Left lung (tissue), 14 donors: ENCODE measurements at places on chromosomes 16 and 17. TPM values are rescaled to one million over a fixed set of nuclear protein-coding genes. Genes with fewer than 3 reads are reported as not detected.
A peak's percentile ranks its signal among the peaks of the same experiment; 100 is the strongest.

Gene HSD17B1
- 1.2 TPM for total RNA-seq

Gene CCL17
- 6.4 TPM for total RNA-seq

Gene FOXJ1
- total RNA-seq, result 7.7 TPM

Gene ATXN2L
- 153 TPM for total RNA-seq

- peaks cover 8% of the 10 kb centered on the region for H3K4me1 ChIP-seq
- DNase-seq, result no peak
- no peaks in the 10 kb centered on the region for H3K27me3 ChIP-seq
- H3K36me3 ChIP-seq, result peaks cover 80% of the 10 kb centered on the region
- no peak overlapping the region for H3K4me3 ChIP-seq
Measured at GRCh38 chr16:3596101-3596861, 15.1 kb downstream of the SLX4 start.

DNA sequence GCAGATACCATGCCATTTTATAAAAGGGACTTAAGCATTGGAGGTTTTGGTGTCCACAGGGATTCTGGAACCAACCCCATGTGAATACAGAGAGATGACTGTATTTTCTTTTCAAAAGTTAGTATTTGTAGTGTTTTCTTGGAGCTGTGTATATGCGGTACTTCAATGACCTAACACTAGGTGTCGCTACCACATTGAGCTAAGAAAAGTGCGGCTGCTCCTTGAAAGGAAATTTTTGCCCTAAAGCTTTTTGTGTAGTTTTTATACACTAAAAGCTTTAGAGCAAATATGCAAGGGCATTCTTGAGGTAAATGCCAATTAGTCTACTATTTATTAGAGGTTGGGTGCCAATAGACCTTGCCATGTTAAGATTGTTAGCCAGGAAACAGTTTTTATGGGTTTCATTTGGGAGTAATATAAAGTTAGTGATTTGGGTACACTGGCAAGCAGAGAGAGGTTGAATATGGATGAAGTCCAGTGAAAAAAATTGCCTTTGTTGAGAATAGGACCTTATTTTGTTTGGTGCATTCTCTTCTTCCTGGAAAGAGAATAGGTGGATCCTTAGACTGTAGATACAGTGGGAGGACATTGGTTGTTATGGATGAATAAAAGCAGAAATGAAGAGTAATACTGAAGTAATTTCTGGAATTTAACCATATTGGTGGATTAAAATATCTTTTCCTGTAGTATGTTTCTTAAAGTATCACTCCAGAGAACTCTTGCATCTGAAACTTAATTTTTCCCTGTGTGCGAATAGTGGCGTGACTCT lies 43.3 kb downstream of the BCAS3 start:
- no peak for DNase-seq
- no peak overlapping the region for H3K4me3 ChIP-seq
- no peaks in the 10 kb centered on the region for H3K4me1 ChIP-seq
- no peak overlapping the region for H3K27ac ChIP-seq
- no peaks in the 10 kb centered on the region for H3K36me3 ChIP-seq
- no peaks in the 10 kb centered on the region for H3K27me3 ChIP-seq

DNA sequence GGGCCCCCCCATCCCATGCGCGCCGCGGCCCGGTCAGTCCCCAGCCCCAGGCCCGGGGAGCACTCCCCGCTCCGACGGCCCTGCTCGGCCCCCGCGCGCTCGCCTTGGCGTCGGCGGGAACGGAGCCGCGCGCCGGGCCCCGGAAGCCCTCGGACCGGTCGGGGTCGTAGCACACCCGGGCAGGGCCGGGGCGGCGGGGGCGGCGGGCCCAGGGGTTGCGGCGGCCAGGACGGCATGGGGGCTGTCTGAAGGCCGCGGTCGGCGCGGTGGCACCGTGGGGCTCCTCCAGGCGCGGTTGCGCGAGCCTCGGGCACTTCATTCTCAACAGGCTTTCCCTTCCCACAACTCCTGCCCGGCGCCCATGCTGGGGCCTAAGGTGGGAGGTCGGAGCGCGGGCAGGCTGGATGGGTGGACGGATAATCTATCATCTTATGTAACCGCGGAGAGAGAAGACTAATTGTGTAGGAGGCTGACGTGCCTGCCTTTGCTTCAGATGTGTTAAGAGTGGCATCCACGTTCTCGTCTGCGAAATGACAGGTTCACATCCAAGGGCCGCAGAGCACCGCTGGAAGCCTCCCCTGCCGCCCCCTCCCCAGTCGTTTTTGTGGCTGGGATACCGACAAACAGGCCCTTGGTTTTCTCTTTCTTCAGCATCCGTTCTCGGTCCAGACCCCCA lies 708 bp downstream of the BAIAP2 start:
- H3K4me3 ChIP-seq, result peak overlapping the region; percentile 62
- DNase-seq, result no peak
- peak overlapping the region; percentile 45 for H3K27ac ChIP-seq

DNA sequence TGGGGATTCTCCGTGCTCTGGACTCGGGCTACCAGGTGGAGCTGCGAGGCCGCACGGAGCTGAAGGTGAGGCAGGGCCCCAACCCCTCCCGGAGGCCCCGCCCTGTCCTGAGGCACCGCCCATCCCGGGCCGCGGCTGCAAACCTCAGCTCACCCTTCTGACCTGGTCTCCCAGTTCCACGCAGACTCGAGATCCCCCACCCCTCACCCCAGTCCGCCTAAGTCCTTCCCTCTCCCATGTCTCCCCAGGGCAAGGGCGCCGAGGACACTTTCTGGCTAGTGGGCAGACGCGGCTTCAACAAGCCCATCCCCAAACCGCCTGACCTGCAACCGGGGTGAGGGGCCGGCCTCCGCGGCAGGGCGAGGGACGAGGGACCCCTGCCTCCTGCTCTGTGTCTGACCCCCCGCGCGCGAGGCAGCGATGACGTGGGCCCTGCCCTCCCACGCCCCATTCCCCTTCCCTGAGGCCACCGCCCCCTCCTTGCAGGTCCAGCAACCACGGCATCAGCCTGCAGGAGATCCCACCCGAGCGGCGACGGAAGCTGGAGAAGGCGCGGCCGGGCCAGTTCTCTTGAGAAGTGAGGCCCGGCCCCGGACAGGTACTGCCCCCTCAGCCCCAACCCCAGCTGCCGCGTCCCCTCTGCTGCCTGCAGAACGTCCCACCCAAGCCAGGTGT lies 13.7 kb downstream of the GUCY2D start:
- H3K36me3 ChIP-seq, result no peaks in the 10 kb centered on the region
- peaks cover 54% of the 10 kb centered on the region for H3K4me1 ChIP-seq
- peak overlapping the region; percentile 47 for H3K4me3 ChIP-seq
- peak overlapping the region; percentile 73 for H3K27ac ChIP-seq

DNA sequence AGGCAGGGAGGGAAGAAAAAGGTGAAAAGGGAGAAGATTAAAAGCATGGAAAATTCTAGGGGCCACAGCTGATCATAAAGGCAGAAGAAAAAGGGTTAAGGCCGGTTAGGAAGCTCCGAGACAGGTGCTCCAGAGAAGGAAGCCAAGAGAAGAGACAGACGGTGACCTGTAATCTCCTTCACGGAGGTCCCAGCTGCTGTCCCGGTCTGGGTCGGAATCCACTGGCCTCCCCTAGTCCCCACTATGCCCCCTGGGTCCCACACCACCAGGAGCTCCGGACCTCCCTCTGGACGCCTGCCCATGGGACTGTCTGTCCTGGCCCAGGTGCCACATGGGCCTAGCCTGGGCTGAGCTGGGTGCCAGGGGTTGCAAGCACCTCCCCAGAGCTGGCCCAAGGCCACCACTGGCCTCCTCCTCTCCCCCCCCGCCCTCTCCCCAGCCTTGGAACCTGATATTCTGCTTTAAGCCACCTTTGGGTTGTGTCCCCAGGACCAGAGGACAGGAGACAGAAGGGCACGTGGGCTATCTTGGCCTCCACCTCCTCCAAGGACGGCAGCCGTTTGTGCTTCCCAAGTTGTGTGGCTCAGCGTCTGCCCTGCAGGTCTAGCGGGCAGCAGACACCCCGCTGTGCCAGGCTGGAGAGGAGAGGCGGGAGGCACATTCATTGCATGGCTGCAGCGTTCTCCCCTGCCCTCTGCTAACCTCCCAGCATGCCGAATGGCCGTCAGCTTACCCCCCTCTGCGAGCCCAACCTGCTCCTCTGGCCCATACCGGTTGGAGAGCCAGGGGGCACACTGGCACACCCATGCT lies 102.4 kb downstream of the ENGASE start:
- H3K4me1 ChIP-seq, result no peaks in the 10 kb centered on the region
- no peak overlapping the region for H3K27ac ChIP-seq
- H3K27me3 ChIP-seq, result peaks cover 2% of the 10 kb centered on the region
- no peaks in the 10 kb centered on the region for H3K36me3 ChIP-seq
- DNase-seq, result no peak

GRCh38 chr17:76152591-76152990 lies 11.5 kb upstream of the FOXJ1 start:
- H3K36me3 ChIP-seq, result no peaks in the 10 kb centered on the region
- H3K27me3 ChIP-seq, result no peaks in the 10 kb centered on the region
- H3K27ac ChIP-seq, result no peak overlapping the region
- H3K4me3 ChIP-seq, result no peak overlapping the region

DNA sequence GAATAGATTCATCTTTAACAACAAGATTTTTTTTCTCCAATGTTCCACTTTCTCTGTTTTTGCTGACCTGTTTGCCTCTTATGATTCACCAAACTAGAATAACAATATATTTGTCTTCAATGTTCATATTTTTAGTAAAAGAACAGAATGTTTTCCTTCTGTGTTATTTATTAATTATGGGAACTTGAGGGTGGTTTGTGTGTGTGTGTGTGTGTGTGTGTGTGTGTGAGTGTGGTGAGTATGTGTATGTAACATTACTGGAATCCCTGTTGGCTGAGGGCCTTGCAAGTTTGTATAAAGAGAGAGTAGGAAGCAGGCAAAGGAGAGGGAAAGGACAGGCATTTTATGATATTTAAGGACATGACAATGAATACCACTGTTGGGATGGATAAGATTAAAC lies 13.8 kb downstream of the STXBP4 start:
- H3K27ac ChIP-seq, result peak overlapping the region; percentile 50
- H3K4me1 ChIP-seq, result peaks cover 4% of the 10 kb centered on the region
- H3K27me3 ChIP-seq, result no peaks in the 10 kb centered on the region
- no peak for DNase-seq
- H3K4me3 ChIP-seq, result no peak overlapping the region
- H3K36me3 ChIP-seq, result no peaks in the 10 kb centered on the region

DNA sequence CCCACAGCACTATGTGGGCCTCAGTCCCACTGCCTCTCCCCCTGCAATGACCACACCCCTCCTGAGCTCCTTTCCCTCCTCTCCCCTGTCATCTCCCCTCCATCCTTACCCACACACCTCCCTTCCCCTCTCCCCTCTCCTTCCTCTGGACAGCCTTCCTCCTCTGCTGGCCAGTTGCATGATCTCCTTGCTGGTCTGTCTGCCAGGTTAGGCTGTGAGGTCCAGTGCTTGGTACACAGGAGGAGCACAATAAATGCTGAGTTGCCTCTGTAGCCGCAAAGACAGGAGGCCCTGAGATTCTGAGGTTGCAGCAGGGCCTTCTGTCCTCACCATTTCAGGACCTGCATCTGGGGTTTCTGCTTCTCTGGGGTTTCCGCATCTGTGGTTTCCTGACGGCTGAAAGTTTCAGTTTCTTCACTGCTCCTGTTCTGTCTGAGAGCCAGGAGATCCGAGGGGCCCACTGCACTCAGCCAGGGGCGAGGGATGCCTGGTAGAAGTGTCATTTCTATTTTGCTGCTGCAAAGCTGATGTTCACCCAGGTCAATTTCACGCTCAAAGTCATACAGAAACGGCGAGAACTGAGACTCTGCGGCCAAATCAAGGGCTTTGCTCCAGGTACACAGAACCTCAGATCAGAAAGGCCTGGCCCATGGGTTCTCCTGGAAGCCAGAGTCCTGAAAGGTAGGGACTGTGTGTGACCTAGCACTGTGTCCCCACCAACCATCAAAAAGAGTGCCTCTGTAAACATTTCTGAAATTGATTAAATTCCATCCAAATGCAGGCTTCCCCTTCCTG lies 4.6 kb upstream of the SLC12A3 start:
- no peak overlapping the region for H3K4me3 ChIP-seq
- DNase-seq, result no peak
- no peaks in the 10 kb centered on the region for H3K27me3 ChIP-seq
- H3K36me3 ChIP-seq, result no peaks in the 10 kb centered on the region

GRCh38 chr17:64123114-64123513 lies 6.8 kb downstream of the ERN1 start:
- no peak overlapping the region for H3K4me3 ChIP-seq
- H3K36me3 ChIP-seq, result no peaks in the 10 kb centered on the region
- no peak for DNase-seq

DNA sequence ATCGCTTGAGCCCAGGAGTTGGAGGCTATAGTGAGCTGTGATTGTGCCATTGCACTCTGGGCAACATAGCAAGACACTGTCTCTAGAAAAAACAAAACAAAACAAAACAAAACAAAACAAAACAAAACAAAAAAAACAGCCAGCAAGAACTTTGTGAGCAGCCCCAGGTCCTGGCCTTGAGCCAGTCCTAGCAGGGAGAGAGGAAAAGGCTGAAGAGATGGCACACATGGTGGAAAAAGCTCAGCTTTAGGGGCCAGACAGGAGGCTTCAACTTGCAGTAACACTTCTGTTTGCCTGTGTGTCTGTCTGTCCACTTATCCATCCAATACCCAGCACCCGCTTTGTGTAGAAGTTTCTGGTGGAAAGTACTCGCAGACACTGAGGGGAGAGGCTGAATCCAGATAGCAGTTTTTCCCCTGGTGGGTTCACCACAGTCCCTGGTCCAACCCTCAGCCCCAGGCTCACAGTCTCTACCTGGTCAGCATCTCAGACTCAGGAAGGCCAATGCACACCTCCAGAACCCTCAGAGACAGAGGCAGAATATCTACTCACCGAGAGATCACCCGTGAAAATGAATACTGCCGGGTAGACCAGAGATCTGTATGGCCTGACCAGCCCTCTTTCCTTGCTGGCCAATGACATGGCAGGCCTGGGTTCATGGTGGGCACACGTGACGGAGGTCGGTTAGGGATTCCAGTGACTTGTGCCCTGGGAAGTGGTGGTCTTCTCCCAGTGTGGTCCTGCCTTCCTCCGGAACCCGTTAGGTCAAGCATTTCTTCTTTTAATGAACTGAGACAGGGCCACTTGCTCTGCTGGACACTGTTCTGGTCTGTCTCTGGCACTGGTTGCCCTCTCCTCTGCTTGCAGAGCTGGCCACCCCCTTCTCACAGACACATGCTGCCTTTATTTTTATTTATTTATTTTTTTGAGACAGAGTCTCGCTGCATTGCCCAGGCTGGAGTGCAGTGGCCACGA lies 79.5 kb upstream of the DNAJA2 start:
- H3K4me1 ChIP-seq, result no peaks in the 10 kb centered on the region
- no peaks in the 10 kb centered on the region for H3K36me3 ChIP-seq
- no peak overlapping the region for H3K4me3 ChIP-seq
- H3K27ac ChIP-seq, result no peak overlapping the region
- DNase-seq, result no peak
- no peaks in the 10 kb centered on the region for H3K27me3 ChIP-seq

GRCh38 chr17:76276461-76277299 lies 11.5 kb downstream of the UBALD2 start:
- H3K27ac ChIP-seq, result no peak overlapping the region
- no peak overlapping the region for H3K4me3 ChIP-seq
- H3K27me3 ChIP-seq, result no peaks in the 10 kb centered on the region
- DNase-seq, result no peak

- no peak for DNase-seq
- peaks cover 39% of the 10 kb centered on the region for H3K36me3 ChIP-seq
- H3K27ac ChIP-seq, result no peak overlapping the region
- peaks cover 24% of the 10 kb centered on the region for H3K4me1 ChIP-seq
- H3K27me3 ChIP-seq, result peaks cover 42% of the 10 kb centered on the region
- H3K4me3 ChIP-seq, result no peak overlapping the region
Measured at GRCh38 chr16:88677721-88678120, 8.6 kb downstream of the SNAI3 start.

GRCh38 chr16:53022374-53022773 lies 30.3 kb downstream of the CHD9NB start:
- H3K4me1 ChIP-seq, result no peaks in the 10 kb centered on the region
- H3K36me3 ChIP-seq, result no peaks in the 10 kb centered on the region
- DNase-seq, result no peak
- no peaks in the 10 kb centered on the region for H3K27me3 ChIP-seq
- no peak overlapping the region for H3K27ac ChIP-seq
